Endothelial cell (in vitro differentiated cells): ENCODE measurements at places on chromosomes 4 and X.
A peak's percentile ranks its signal among the peaks of the same experiment; 100 is the strongest.

DNA sequence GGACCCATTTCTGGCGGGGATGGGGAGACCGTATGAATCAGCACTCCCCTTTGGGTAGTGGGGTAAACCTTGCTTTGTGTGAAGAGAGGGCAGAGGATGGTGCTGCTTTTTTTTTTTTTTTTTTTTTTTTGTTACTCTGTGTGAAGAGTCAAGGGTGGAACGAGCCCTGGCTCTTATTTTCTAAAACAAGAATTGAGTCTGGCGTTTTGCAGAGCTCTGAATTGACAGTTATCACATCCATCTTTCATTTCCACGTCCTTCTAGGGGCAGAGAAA is 1.2 kb downstream of the SLAIN2 start:
- peaks cover 25% of the 10 kb centered on the region for H3K4me1 ChIP-seq
- H3K27ac ChIP-seq = peak overlapping the region; percentile 89
- H3K36me3 ChIP-seq = peaks cover 8% of the 10 kb centered on the region

GRCh38 chr4:38461342-38461741 is 202.7 kb upstream of the KLF3 start:
- H3K4me1 ChIP-seq = no peaks in the 10 kb centered on the region
- H3K4me3 ChIP-seq = no peak overlapping the region
- H3K36me3 ChIP-seq = no peaks in the 10 kb centered on the region
- H3K27ac ChIP-seq = no peak overlapping the region

GRCh38 chrX:38221391-38221929 is 789 bp upstream of the SRPX start:
- no peaks in the 10 kb centered on the region for H3K36me3 ChIP-seq
- H3K4me3 ChIP-seq = peak overlapping the region; percentile 88
- no peak for DNase-seq
- no peak overlapping the region for H3K27ac ChIP-seq

DNA sequence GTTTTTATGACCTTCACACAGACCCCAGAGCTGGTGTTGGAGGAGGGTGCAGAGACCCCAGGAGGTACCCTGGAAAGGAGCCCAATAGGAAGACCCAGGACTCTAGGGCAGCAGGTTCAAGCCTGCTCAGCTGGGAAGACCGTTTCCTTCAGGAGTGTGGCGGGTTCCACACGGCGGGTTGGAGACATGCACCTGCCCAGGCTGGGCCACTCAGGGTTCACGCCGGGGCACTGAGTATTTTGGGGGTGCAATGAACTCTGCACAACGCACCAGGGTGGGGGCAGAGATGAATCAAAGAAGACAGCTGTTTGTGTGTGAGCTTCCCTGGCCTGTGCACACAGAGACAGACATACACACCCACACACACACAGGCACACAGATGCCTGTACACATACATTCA is 52.5 kb upstream of the PPP2R3B start:
- no peak overlapping the region for H3K27ac ChIP-seq
- H3K27me3 ChIP-seq = peaks cover 36% of the 10 kb centered on the region
- H3K4me3 ChIP-seq = peak overlapping the region; percentile 14
- peaks cover 51% of the 10 kb centered on the region for H3K36me3 ChIP-seq
- no peak for DNase-seq
- no peaks in the 10 kb centered on the region for H3K4me1 ChIP-seq

- H3K36me3 ChIP-seq = no peaks in the 10 kb centered on the region
- H3K4me3 ChIP-seq = no peak overlapping the region
- H3K27ac ChIP-seq = no peak overlapping the region
- no peak for DNase-seq
- no peaks in the 10 kb centered on the region for H3K4me1 ChIP-seq
Measured at GRCh38 chr4:11130195-11130970, 298.3 kb downstream of the HS3ST1 start.

DNA sequence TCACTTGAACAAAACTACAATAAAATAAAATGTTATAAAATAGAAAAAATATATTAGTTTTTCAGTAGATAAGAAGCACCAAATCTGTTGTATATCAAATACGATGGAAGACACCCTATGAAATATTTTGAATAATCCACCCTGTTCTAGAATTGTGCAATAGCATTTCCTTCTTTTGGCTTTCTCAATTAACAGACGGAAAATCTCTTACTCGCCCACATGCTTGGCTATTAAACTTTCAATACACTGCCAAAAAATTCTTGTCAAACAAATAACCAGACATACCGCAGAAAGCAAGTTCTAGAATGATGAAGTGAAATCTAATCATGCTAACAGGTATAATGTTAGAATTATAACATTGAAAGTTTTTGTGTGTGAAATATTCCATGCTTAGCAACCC is 671.6 kb upstream of the SLIT2 start:
- no peak for DNase-seq
- H3K36me3 ChIP-seq = no peaks in the 10 kb centered on the region
- H3K4me3 ChIP-seq = no peak overlapping the region
- H3K27me3 ChIP-seq = peaks cover 1% of the 10 kb centered on the region
- peaks cover 3% of the 10 kb centered on the region for H3K4me1 ChIP-seq
- no peak overlapping the region for H3K27ac ChIP-seq

DNA sequence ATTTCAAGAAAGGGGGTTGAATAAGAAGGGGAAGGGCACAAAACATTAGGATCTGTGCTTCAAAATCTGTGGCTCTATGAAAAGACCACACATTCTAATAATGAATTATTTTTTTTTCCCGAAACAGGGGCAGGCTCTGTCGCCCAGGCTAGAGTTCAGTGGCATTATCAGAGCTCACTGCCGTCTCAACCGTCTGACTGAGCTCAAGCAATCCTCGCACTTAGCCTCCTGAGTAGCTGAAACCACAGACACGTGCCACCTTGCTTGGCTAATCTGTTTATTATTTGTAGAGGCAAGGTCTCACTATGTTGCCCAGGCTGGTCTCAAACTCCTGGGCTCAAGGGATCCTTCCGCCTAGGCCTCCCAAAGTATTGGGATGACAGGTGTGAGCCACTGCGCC is 33.4 kb downstream of the ACSL1 start:
- H3K36me3 ChIP-seq = no peaks in the 10 kb centered on the region
- DNase-seq = no peak
- H3K27me3 ChIP-seq = no peaks in the 10 kb centered on the region
- H3K4me1 ChIP-seq = no peaks in the 10 kb centered on the region
- H3K4me3 ChIP-seq = no peak overlapping the region

DNA sequence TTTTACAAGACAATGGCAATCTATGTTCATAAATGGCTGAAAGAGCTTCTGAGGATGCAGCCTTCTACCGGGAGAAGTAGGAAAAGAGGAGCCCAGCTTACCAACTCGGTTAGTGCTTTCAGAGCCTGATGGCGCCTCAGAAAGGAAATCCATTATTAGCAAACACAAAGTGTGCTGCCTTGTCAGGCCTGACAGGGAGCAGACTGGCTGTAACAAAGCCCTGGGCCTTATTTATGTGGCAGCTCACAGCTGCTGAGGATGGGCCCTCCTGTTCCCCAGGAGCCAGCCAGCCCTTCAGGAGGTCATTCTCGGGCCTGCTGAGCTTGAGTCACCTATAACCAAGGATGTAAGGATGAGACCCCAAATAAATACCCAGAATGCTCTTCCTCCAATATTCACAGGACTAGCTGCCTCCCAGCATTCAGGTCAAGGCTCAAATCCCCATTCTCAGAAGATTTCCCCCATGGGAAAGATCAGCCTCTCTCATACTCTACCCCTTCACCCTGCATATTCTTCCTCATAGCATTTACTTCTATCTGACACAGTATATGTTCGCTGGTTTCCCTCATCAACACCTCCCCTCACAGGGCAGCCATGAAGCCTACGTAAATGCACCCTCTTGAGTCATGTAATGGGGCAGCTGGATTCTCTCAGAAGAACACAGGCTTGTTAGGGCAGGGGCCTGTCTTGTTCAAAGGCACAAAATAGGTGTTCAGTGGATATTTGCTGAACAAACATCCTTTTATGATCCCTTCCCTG is 227.0 kb upstream of the RASGEF1B start:
- H3K4me1 ChIP-seq = peaks cover 3% of the 10 kb centered on the region
- peak overlapping the region; percentile 6 for H3K27ac ChIP-seq
- DNase-seq = no peak
- H3K27me3 ChIP-seq = peaks cover 3% of the 10 kb centered on the region
- H3K4me3 ChIP-seq = no peak overlapping the region

GRCh38 chr4:107734120-107734519 is 14.1 kb upstream of the PAPSS1 start:
- peaks cover 72% of the 10 kb centered on the region for H3K4me1 ChIP-seq
- H3K27me3 ChIP-seq = peaks cover 2% of the 10 kb centered on the region
- H3K36me3 ChIP-seq = no peaks in the 10 kb centered on the region
- H3K4me3 ChIP-seq = peak overlapping the region; percentile 31

- DNase-seq = no peak
- peaks cover 8% of the 10 kb centered on the region for H3K36me3 ChIP-seq
- H3K27me3 ChIP-seq = no peaks in the 10 kb centered on the region
- H3K4me3 ChIP-seq = no peak overlapping the region
- H3K4me1 ChIP-seq = peaks cover 45% of the 10 kb centered on the region
- no peak overlapping the region for H3K27ac ChIP-seq
Measured at GRCh38 chr4:53997898-53998297, 66.5 kb downstream of the CHIC2 start.

DNA sequence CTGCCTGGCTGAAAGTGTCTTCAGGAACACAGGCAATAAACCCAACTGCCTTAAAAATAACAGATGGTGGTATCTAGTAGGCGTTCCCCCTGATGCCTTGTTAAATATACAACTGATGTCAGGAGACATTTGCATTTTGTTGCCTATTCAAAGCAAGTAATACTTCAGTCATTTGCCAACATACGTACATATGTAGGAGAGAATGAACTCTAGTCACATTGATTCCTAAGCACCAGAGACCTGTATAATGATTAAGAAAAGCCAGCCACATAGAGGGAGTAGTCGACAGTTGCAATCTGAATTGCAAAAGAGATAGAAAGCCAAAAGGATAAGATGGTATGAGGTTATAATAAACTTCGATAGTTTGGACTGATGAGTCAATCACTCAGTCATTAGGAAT is 191.0 kb upstream of the EMCN start:
- H3K4me1 ChIP-seq = no peaks in the 10 kb centered on the region
- no peak overlapping the region for H3K4me3 ChIP-seq
- no peaks in the 10 kb centered on the region for H3K36me3 ChIP-seq
- H3K27ac ChIP-seq = no peak overlapping the region

DNA sequence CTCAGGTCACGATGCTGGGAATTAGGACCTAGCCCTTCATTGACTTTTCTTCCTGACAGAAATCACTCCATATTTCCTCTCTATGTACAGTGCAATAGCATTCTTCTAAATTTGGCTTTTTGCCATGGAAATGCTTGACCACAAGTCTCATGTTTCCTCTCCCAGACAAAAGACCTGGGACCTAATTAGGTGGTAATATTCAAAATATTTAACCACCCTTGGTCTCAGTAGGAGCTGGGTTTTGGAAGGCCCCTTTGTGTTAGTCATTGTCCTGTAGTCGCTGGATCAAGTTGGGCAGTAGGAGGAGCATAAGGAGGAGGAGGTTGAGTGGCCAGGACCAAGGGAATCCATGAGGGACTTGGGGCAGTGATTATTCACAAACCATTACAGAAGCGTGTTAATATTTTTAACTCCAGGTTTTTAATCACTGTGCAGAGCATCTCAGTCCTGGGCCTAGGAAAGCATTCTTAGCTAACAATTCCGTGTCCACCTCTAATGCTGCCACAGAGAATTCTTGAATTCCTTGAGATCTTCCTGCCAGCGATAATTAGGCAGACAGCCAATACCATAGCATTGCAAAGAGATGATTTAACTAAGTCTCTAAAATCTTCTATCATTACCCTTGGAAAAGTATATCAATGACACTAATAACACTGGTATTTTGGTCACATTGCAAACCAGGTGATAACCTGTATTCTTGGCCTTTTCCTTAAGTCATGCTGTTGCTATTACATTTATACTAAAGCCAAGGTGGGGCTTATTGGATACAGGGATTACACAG is 25.0 kb upstream of the SHROOM4 start:
- DNase-seq = no peak
- H3K4me3 ChIP-seq = no peak overlapping the region
- H3K4me1 ChIP-seq = no peaks in the 10 kb centered on the region
- H3K27ac ChIP-seq = no peak overlapping the region
- no peaks in the 10 kb centered on the region for H3K36me3 ChIP-seq
- no peaks in the 10 kb centered on the region for H3K27me3 ChIP-seq

- H3K27me3 ChIP-seq = peaks cover 2% of the 10 kb centered on the region
- H3K36me3 ChIP-seq = no peaks in the 10 kb centered on the region
- no peak for DNase-seq
- H3K4me3 ChIP-seq = no peak overlapping the region
Measured at GRCh38 chr4:19214591-19215186, 1037.0 kb upstream of the SLIT2 start.

DNA sequence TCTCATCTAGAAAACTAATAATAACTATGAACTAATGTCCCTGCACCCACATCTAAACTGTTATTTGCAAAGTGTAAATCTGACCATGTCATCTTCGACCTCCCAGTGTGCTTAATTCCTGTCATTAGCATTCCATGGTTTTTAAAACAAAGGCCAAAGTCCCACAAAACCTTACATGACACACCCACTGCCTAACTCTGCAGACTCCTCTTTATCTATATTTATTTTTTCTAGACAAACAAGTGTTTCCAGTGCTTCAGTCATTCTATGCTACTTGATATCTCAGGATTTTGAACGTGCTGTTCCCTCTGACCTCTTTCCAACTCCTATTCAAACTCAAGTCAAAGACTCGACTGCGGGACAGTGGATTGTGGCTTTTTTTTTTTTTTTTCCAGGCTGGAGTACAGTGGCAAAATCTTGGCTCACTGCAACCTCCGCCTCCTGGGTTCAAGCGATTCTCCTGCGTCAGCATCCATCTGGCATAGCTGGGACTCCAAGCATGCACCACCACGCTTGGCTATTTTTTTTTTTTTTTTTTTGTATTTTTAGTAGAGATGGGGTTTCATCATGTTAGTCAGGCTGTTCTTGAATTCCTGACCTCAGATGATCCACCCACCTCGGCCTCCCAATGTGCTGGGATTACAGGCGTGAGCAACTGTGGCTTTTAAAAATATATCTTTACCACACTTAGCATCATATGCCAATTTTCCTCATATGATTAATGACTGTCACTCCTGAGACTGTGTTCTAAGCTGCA is 1511.0 kb downstream of the ARAP2 start:
- H3K27me3 ChIP-seq = no peaks in the 10 kb centered on the region
- no peaks in the 10 kb centered on the region for H3K4me1 ChIP-seq
- DNase-seq = no peak
- H3K36me3 ChIP-seq = no peaks in the 10 kb centered on the region
- no peak overlapping the region for H3K27ac ChIP-seq

- H3K27me3 ChIP-seq = peaks cover 2% of the 10 kb centered on the region
- H3K36me3 ChIP-seq = no peaks in the 10 kb centered on the region
- no peak overlapping the region for H3K27ac ChIP-seq
- no peak overlapping the region for H3K4me3 ChIP-seq
- DNase-seq = no peak
- H3K4me1 ChIP-seq = no peaks in the 10 kb centered on the region
Measured at GRCh38 chrX:8813036-8813435, 11.9 kb upstream of the FAM9A start.

DNA sequence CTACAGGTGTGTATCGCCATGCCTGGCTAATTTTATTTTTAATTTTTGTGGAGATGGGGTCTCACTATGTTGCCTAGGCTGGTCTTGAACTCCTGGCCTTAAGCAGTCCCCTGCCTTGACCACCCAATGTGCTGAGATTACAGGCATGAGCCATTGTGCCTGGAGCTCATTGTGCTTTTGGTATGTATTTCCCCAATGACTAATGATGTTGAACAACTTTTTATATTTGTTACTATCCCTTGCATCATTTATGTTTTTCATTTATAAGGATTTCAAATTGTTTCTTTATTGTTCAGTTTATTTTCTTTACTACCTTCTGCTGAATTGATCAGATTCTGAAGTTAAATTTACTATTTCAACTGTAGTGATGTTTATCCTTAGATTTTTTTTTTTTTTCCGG is 199.7 kb downstream of the CEP135 start:
- no peaks in the 10 kb centered on the region for H3K27me3 ChIP-seq
- H3K4me3 ChIP-seq = no peak overlapping the region
- no peaks in the 10 kb centered on the region for H3K36me3 ChIP-seq
- no peak overlapping the region for H3K27ac ChIP-seq
- DNase-seq = no peak
- H3K4me1 ChIP-seq = no peaks in the 10 kb centered on the region
